ENCODE measurements at places on chromosomes 1 and 21.

GRCh38 chr1:101221945-101222429 lies 14.8 kb upstream of the S1PR1 start:
- no peak for DNase-seq

DNA sequence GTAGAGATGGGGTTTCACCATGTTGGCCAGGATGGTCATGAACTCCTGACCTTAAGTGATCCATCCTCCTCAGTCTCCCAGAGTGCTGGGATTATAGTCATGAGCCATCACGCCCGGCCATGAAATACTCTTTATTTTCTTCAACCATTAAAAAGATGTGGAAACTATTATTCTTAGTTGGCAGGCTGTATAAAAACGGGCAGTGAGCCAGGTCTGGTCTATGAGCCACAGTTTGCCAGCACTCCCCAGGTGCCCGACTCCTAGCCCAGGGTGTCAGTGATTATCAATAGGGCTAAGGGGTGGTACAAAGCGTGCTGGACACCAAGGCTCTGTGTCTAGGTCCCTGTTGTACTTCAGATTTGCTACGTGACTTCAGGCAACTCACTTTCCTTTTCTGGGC lies 3.7 kb upstream of the TMEM61 start:
- no peak for DNase-seq

DNA sequence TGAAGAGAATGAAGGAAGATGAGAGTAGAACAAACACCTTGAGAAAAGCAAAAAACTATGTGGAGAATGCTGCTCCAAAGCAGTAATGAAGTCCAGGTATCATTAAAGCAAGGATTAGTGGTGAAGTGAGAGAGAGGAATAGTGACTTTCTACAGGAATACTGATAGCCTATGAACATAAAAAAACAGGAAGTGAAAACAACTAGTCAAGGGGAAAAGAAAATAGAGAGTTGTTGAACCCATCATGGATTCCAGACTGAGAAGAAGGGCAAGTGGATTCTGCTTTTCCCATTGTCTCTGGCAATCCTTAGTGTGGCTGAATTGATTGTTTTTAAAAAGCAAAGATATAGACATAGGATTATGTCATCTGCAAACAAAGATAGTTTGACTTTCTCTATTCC lies 119.9 kb upstream of the LHX8 start:
- DNase-seq, result no peak

DNA sequence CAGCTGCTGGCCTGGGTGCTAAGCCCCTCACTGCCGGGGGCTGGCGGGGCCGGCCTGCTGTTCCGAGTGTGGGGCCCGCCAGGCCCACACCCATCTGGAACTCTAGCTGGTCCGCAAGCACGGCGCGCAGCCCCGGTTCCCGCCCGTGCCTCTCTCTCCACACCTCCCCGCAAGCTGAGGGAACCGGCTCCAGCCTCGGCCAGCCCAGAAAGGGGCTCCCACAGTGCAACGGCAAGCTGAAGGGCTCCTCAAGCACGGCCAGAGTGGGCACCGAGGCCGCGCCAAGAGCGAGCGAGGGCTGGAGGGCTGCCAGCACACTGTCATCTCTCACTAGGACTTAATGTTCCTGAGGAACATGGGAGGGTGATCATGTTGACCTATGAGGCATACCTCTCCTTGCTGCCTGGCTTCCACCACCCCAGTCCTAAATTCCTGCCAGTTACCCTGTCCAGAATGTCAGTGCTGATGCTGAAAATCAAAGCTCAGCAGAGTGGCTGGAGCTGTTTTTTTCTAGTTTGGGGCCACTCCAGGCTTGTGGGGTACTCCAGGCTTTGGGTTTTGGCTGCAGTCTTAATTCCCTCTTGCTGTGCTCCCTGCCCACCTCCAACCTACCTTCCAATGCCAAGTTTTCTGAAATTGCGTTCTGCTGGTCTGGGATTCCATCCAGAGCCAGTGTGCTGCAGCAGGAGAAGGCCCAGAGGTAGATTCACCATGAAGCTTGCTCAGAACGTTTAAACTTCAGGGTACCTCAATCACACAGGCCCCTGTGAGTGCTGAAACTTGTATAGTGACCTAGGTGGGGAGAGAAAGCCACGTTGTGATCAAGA lies 44.2 kb upstream of the LPGAT1 start:
- DNase-seq, result no peak

DNA sequence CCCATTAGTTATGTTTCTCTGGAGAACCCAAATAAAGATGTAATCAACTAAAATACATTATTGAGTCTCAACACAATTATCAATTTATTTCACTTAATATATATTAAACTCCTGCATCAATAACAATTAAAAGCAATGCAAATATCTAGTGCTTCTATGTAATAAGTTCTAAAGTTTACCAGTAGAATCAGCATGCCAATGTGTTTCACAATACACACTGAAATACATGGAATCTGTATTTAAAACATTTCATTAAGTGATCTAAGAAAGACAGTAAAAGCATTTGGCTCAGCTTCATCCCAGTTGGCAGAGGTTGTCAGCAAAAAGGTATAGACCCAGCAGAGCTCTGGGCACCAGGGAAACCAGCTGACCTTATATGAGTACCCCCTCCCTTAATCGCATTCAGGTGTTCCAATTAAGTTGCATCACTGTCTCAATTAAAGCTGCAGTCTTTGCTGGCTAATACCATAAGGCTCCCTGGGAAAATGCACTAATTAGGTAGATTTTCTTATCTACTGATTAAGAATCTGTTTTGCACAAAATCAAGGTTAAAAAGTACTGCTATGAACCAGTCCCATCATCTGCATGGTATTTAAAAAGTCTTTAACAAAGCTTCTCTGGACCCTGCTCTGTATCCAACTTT lies 63.1 kb downstream of the NIBAN1 start:
- no peak for DNase-seq

GRCh38 chr1:22876359-22877111 lies 96.1 kb downstream of the LACTBL1 start:
- no peak for DNase-seq

GRCh38 chr1:10338047-10338446 lies 60.8 kb upstream of the PGD start:
- DNase-seq, result peak; percentile 26

DNA sequence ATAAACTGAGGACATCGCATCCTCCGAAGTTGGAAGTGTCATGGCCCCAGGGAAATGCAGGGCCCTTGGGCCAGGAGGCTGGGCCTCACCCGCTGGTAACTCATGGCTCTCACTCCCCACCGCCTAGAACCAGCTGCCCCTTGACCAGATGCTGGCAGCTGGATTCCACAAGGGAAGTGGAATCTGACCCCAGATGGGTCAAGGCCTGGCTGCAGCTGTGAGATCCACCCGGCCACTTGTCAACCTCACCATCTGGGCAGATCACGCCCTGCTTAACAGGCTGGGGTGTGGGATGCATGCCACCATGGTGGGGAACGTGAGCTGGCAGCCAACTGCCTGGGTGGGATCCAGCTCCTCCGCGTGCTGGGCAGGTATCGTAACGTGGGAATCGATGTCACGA lies 25.5 kb downstream of the KCNAB2 start:
- no peak for DNase-seq

- DNase-seq, result no peak
Measured at GRCh38 chr1:67382292-67382691, 47.9 kb downstream of the SERBP1 start.

DNA sequence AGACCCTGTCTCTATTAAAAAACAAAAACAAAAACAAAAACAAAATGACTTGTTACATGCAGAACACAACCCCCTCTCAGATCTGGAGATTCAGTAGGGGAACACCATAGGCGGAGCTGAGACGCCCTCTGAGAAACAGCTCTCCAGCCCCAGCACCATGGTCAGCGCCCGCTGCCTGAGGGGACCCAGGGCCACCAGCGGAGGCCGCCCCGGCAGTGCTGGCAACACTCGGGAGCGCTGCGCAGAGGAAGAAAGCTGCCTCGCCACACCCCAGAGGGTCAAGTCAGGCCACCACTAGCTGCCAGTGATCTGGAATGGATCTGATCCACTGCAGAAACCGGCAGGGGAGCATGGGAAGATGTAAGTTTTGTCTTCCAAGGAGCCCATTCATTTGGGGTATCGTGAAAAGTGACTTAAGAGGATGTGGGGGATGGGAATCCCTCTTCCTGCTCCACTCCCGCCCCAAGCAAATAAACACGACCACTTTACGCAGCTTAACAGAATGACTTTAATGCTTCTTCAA lies 3.1 kb downstream of the ACTA1 start:
- peak; percentile 43 for DNase-seq

- DNase-seq, result no peak
Measured at GRCh38 chr1:241593186-241593585, 47.0 kb downstream of the CHML start.
